ENCODE measurements at places on chromosomes 7 and 10.

DNA sequence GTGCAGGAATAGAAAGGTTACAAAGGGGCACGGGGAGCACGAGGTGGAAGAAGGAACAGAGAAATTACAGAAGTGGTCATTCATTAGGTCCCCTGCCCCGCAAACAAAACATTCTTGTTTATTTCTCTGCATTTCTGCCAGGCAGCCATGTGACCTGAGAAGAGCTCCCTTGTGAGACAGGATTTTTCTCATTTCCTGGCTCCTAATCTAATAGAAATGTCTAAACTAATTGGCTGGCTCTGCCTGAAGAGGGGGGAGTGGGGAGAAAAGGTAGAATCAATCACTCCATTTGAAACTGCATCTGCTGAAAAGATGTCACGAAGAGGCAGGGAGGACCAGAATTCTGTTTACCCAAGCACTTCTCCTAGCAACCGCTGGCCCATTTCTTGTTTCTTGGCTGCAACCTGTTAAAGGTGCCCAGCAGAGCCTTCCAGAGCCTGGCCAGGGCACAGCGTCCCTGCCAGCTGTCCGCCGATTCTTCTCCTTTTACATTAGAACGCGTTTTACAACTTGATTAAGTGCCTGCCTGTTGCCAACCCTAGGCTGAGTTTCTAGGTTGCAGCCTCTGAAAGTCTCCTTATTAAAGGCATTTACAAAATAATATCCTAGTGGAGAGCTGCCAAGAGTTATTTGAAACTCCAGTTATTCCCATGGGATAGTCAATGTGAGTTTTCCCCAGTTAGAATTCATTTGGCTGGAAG is 1227.6 kb downstream of the TYW1 start:
- DNase-seq: no peak

DNA sequence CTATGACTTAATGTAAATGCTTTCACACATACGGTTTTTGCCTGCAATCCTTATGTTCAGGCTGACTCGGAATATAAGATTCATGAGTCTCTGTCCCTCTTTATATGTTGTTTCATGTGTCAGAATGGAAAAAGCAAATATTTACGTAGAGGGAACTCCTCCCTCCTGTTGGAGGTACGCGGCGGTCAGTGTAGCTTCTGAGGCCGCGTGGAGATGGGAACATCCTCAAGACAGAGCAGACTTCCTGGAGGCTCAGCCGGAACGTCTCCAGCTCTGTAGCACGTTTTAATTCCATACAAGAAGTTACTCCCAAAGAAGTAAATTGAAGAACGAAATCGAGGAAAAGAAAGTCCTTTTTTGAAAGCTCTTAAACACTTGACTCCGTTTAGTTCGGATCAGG is 248.3 kb downstream of the EBF3 start:
- DNase-seq: no peak

- no peak for DNase-seq
Measured at GRCh38 chr10:45419676-45420025, 45.6 kb downstream of the ALOX5 start.

DNA sequence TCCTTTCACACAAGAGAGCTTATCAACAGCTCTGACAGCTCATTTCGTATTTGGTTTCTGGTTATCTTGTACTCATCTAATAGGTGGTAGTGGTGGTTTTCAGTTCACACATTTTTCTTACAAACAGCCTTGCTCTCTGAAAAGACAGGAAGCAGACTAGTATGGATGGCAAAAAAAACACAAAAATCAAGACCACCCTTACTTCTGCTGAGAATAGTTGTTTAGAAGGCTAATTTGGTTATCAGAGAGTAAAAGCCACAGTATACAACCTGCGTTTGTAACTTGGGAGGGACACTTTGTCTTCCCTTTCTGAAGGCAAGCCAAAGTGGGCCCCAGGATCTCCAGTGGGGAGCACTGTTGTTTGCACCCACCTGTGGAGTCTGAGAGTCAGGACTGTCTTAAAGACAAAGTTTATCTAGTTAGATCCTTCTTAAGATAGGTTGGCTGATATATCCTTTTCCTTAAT is 68.0 kb downstream of the PIP4K2A start:
- no peak for DNase-seq

- no peak for DNase-seq
Measured at GRCh38 chr7:151088856-151089699, 2.8 kb downstream of the AGAP3 start.

DNA sequence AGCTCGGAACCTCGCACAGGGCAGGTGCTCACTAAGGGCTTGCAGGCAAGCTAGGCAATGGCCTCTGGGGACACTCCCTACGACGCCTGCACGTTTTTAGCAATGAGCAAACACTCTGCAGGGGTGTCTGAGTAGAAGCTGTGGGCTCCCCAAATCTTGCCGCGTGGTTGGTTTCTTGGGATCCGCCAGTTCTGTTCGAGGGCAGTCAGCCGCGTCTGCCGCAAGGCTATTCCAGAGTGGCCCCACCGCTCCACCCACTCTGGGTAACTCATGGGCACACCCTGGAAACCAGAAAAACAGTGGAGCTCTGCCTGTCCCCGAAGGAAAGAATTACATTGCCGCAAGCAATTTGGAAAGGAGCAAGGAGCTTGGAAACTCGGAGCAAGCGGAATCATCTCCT is 189.3 kb upstream of the LYZL2 start:
- no peak for DNase-seq

DNA sequence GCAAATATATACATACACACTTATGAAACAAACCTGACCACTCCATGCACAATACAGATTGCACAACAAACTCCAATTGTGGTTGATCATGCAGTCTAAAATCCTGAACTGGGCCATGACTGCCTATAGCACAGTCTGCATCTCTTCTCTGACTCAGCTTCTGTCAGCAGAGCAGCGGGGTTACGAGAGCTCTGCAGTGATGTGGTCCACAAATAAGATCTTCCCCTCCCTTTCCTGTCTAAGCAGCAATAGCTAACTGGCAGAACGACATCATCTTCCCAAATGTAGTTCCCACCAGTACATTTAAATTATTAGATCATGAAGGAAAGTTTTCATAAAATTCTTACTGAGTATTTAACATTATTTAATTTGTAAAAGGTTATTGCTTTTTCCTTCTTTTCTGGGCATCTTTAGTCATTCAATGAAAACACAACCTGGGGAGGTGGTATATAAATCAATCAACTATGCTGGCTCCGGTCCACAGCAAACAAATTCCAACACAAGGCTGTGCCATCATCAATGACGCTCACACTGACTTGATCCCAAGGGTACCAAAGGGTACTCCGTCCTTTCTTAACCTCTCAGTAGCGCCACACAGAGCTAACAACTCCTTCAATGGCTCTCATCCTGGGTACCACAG is 17.1 kb downstream of the ARHGAP21 start:
- no peak for DNase-seq

- DNase-seq: no peak
Measured at GRCh38 chr10:35232527-35232926, 103.8 kb upstream of the CCNY start.

DNA sequence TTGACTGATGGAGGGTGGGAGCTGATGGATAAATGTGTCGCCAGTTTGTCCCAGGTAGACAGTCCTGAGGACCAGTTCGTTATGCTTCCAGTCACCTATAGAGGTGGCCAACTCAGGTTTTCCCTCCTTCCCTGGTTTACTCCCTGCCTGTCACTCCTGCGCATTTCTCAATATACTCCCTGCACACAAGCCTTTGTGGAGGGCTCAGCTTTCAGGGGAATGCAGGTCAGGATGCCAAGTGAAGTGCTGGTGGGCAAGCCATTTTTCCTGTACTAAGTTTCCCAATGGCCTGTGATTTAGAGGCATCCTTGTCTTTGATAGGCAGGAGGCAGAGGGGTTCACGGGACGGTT is 473.5 kb upstream of the ZMIZ1 start:
- no peak for DNase-seq

- no peak for DNase-seq
Measured at GRCh38 chr7:81408728-81409127, 361.1 kb downstream of the HGF start.

DNA sequence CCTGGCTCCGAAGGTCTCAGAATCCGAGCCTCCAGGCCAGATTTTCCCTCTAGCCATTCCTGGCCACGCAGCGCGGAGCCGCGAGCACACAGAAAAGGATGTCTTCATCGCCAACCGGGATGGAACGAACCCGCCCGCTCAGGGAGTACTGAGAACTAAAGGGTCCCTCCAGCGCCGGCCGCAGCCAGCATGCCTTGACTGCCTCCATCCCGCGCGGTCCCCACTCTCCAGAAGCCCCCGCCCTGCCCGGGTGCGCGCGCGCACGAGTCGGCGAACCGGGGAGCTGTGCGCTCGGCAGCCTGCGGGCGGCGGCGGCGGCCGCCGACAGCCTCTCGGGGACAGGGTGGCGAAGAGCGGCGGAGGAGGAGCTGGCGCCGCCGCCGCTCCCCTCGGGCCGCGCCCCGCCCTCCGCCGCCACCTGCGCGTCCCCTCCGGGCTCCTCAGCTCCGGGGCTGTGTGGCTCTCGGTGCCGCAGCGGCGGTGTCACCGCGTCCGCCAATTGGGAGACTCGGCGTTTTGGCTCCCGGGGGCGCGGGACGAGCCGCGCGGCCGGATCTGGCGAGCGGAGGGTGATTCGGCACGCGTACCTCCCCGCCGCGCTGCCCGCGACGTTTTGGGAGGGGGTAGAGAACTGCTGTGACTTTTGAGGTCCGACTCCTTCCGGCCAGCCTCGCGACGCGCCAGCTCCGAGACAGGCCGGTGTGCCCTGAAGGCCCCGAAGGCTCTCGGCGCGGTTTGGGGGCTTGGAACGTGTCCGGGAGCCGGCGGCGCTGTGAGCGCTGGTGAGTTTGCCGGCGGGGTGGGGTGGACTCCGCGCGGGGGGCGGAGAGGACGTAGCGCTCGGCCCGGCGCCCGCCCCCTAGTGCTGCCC is 453 bp upstream of the GALNT17 start:
- no peak for DNase-seq

DNA sequence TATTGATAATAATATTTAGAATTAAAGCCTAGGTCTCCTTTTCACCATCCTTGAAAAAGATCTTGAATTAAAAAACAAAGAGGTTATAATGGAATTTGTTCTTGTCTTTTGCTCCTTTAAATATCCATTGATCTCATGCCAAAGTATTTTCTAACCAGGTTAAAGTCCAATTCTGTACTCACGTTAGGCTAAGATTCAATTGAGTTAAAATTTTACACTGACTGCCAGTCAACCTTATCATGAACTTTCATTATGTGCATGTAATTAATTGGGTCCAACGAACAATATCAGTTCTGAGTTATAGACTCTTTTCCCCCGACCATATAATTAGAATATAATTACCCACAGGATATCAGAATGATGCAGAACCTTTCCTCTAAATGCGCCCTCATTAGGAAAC is 266.6 kb downstream of the DGKB start:
- no peak for DNase-seq

DNA sequence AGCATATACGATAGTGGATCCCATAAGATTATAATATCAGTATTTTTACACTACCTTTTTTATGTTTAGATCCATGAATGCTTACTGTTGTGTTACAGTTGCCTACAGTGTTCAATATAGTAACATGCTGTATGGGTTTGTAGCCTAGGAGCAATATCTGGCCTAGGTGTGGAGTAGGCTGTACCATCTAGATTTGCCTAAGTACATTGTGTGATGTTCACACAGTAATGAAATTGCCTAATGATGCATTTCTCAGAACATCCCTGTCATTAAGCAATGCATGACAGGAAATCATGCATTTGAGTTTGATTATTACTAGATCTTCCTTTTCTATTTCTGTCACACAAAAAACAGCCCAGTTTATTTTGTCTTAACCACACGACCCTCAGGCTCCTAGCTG is 14.5 kb downstream of the CBX3 start:
- DNase-seq: no peak

DNA sequence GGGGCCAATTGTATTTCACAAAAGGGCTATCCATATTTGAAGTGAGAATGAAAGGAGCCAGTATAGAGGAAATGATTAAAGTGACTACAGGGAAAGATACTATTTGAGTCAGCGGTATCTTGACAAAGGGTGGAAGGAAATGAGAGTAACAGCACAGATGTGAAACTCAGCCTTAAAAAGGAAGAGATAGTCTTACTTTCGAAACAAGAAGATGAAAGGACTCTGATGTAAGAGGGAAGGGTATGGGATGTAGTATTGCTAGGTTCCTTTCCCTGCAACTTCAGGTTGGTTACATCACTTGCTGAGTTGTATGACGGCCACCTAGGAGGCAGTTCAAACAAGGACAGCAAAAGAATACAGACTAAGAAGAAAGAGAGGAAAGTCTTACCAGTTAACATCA is 13.7 kb downstream of the CISD1 start:
- DNase-seq: no peak

DNA sequence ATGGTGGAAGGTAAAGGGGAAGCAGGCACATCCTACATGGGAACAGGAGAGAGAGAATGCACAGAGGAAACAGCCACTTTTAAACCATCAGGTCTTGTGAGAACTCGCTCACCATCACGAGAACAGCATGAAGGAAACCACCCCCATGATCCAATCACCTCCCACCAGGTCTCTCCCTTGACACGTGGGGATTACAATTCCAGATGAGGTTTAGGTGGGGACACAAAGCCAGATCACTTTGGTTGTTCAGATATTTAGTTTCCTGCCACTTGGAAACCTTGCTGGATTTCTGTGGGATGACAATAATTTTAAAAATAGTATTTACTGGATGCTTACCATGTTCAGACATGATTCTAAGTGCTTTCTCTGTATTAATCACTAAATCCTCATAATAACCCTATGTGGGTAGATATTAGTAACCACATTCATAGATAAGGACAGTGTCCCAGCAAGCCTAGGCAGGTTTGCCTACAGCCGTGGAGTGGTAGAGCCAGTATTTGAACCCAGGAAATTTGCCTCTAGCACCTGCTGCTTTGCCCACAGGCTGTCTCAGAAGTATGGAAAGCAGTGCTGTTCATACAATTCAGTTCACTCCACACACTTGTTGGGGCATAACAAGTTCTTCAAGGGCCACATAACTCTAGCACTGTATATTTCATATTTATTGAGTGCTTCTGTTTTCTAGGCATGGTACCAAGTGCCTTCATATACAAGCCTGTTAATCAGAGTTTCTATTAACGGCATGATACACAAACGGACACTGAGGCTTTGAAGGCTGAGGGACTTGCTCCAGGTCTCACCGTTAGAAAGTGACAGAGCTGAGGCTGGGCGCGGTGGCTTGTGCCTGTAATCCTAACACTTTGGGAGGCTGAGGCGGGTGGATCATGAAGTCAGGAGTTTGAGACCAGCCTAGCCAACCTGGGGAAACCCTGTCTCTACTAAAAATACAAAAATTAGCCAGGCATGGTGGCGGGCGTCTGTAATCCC is 8.3 kb downstream of the TLL2 start:
- no peak for DNase-seq

DNA sequence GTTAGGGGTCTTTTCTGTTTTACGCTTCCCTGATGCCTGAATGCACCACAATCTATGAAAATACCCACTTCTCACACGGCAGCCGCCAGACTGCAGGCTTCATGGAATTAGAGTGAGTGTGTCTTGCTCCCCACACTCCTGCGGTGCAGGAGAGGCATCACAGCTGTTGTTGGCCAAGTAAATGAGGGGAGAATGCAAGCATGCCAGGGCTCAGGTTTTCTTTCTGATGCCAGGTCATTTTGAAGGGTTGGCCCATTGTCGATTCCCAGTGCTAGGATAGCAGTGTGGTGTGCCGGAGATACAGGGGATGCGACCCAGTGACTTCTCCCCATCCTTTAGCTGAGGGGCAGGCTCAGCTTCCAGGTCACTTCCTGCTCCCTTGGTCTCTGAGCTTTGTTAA is 16.3 kb downstream of the CXCL12 start:
- DNase-seq: no peak
